Right renal pelvis (tissue), 4 donors: ENCODE measurements at places on chromosomes 4 and X. TPM values are rescaled to one million over a fixed set of nuclear protein-coding genes. Genes with fewer than 3 reads are reported as not detected.

The USP17L26 gene
- not detected for polyA plus RNA-seq

The F8A3 gene
- polyA plus RNA-seq: 6.5 TPM

The BGN gene
- polyA plus RNA-seq: 176 TPM

- DNase-seq: no peak
Measured at GRCh38 chrX:10618961-10619360, 1.4 kb downstream of the MID1 start.

The CENPVL1 gene
- 0.23 TPM for polyA plus RNA-seq

The PNPLA4 gene
- 31.9 TPM for polyA plus RNA-seq

The LRP2BP gene
- 3.2 TPM for polyA plus RNA-seq

The GAGE12E gene
- polyA plus RNA-seq: not detected

The DOK7 gene
- polyA plus RNA-seq: 2.4 TPM

The GAGE12G gene
- not detected for polyA plus RNA-seq

The GABRG1 gene
- 0.46 TPM for polyA plus RNA-seq

- DNase-seq: no peak
Measured at GRCh38 chrX:9635803-9636202, 129.8 kb downstream of the GPR143 start.

The RRH gene
- polyA plus RNA-seq: 0.46 TPM

- no peak for DNase-seq
Measured at GRCh38 chrX:54134269-54134668, 48.8 kb downstream of the FAM120C start.

- no peak for DNase-seq
Measured at GRCh38 chr4:83629945-83630721, 94.2 kb downstream of the GPAT3 start.

The SHOX gene
- polyA plus RNA-seq: 0.08 TPM

- DNase-seq: no peak
Measured at GRCh38 chrX:147679356-147680005, 232.2 kb upstream of the FMR1 start.

GRCh38 chr4:138449938-138450337, 207.8 kb upstream of the SLC7A11 start:
- no peak for DNase-seq

The TCEAL5 gene
- polyA plus RNA-seq: 13.2 TPM

The TRIML2 gene
- polyA plus RNA-seq: not detected

- DNase-seq: no peak
Measured at GRCh38 chr4:14262221-14262620, 634.7 kb upstream of the BOD1L1 start.

- peak; percentile 26 for DNase-seq
Measured at GRCh38 chr4:185143601-185143969, 519 bp downstream of the SLC25A4 start.

GRCh38 chr4:69075061-69075792, 21.0 kb upstream of the UGT2B7 start:
- no peak for DNase-seq

DNA sequence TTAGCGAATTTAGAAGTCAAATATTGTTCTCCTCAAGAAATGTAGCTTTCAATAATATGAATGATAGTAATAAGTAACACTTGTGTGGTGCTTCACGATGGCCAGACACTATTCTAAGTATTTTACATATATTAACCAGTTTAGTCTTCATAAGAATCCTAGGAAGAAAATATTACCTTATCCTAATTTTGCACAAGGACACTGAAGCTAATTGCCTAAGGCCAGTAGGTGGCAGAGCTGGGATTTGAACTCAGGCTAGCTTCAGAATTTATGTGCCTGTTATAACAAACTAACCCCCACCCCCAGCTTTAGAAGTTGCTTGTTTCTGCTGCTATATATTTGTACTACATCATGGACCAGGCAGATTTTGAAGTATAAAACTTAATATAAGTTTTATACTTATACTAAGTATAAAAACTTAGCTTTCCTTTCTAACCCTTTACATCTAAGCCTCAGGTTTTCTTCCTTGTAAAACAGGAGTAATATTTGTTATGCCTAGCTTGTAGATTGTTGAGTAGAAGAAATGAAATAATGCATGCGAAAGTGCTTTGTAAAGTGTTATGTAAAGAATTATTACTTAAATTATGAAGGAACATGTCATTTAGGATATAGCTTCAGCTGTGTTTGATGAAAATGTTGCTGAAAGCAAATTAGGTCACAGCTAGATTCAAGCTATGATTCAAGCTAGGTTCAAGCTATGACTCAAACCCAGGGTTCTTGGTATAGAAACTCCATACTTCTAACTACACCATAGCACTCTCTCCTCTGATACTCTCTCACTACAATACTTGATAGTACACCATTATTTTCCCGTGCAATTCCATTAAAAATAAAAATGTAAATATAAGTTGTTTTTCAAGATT, 4.2 kb upstream of the CDS1 start:
- no peak for DNase-seq

The SRPX2 gene
- 10.5 TPM for polyA plus RNA-seq

The TMEM33 gene
- polyA plus RNA-seq: 54.5 TPM

GRCh38 chr4:23685471-23685870, 204.4 kb downstream of the PPARGC1A start:
- DNase-seq: no peak

GRCh38 chr4:181416966-181417365, 826.2 kb upstream of the TENM3 start:
- no peak for DNase-seq

DNA sequence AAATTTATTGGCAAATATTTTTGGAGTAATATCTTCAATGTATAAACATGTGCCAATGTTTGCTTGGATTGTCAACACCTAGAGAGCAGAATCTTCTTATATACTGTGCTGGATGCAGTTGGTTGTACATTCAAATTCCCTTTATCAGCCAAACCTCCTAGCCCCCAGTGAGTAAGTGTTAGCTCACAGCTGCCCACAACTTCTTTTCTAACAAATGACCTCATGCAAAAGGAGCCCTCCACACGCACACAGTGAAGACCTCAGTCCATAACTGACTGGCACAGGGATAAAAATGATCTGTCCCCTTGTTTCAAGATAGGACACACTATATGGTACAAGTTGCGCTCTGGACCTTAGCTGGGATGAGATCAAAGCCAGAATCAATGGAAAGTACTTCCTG, 458.0 kb upstream of the NWD2 start:
- DNase-seq: no peak

The ETDB gene
- not detected for polyA plus RNA-seq

- no peak for DNase-seq
Measured at GRCh38 chr4:74366367-74366911, 1.5 kb downstream of the EREG start.

The POF1B gene
- polyA plus RNA-seq: 0.18 TPM

DNA sequence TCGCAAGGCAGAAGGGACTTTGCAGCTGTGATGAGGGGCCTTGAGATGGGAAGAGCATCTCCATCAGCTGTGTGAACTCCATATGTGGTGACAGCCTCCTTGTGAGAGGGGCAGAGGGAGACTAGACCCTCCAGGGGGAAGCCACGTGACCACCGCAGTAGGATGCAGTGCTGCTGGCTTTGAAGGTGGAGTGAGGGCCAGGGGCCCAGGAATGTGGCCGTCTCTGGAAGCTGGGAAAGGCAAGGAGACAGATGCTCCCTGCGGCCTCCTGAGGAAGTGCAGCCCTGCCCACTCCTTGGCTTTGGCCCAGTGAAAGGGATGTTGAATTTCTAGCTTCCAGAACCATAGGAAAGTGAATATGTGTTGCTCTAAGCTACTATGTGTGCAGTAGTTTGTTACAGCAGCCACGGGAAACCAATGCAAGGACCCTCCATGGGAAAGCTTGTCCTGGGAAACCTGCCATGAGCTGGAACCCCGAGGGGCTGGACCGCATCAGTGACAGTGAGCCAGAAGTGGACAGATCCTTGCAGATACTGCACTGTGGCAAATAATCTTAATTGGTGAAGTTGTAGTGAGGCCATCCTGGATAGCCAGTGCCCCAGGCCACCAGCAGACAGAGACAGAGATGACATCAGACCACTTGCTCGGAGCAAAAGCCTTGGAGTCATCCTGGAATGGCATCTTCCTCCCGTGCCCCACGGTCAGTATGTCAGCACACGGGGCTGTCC, 35.4 kb upstream of the SORCS2 start:
- DNase-seq: no peak

DNA sequence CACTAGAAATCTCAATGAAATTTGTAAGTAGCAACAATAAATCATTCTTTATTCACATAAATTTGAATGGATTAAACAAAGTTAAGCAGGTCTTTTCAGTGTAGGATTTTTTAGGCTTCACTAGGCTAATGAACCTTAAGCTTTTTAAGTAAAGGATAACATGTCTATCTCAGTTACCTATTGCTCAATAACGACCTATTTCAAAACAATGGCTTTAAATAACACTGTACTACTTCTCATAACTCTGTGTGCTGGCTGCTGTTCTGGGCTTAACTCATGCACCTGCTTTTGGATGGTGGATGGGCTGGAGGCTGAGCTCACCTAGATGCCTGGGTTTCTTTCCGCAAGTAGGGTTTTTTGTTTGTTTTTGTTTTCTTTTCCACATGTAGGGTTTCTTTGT, 495.0 kb upstream of the SLIT2 start:
- DNase-seq: no peak

The ABCG2 gene
- polyA plus RNA-seq: 8.4 TPM

GRCh38 chr4:122707497-122707896, 25.0 kb upstream of the BBS12 start:
- no peak for DNase-seq

- DNase-seq: no peak
Measured at GRCh38 chr4:136055360-136055759, 1476.9 kb downstream of the PCDH18 start.

The FMR1NB gene
- not detected for polyA plus RNA-seq

- no peak for DNase-seq
Measured at GRCh38 chrX:17369309-17369708, 5.7 kb upstream of the NHS start.

DNA sequence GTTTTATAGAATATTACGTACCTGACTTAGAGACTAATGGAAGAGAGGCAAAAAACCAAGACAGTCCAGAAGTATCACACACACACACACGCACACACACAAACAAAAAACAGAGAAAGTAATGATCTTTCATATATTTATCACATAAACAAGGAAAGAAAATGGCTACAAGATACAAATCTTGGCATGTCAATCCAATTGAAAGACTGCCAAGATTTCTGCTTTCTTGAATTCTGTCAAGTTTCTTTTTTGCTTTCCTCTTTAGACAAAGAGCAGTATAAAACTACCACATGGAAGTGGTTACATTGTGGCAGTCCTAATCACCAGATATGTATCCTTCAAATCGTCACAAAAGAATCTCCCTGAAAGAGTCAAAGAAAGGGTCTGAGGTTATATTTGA, 2097.4 kb upstream of the AGA start:
- DNase-seq: no peak

The KLB gene
- 0.17 TPM for polyA plus RNA-seq

GRCh38 chrX:9498236-9498635, 33.4 kb downstream of the TBL1X start:
- no peak for DNase-seq

DNA sequence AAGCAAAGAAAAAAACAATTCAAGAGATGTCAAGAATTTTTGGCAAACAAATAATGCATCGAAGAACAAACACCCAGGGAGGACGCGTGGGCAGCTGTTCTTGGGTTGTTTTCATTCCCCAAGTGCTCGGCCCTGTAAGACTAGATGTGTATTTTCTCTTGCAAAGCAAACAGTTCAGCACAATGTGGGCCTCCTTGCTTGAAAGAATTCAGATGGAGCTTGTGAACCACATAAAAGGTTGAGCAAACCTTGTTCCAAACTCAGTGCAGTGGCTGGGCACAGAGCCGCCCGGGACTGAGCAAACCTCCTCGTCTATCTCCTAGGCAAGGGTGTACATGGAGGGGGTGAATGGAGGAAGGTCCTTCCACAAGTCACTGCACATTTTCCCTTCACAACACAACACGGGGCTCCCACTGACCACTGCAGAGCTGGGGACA, 82.4 kb downstream of the HTRA3 start:
- DNase-seq: peak; percentile 36

- DNase-seq: no peak
Measured at GRCh38 chr4:72900952-72901351, 168.6 kb downstream of the COX18 start.
